ENCODE measurements at places on chromosomes 13 and 19.

- DNase-seq, result no peak
Observed at GRCh38 chr19:47381121-47381520, 32.0 kb downstream of the DHX34 start.

DNA sequence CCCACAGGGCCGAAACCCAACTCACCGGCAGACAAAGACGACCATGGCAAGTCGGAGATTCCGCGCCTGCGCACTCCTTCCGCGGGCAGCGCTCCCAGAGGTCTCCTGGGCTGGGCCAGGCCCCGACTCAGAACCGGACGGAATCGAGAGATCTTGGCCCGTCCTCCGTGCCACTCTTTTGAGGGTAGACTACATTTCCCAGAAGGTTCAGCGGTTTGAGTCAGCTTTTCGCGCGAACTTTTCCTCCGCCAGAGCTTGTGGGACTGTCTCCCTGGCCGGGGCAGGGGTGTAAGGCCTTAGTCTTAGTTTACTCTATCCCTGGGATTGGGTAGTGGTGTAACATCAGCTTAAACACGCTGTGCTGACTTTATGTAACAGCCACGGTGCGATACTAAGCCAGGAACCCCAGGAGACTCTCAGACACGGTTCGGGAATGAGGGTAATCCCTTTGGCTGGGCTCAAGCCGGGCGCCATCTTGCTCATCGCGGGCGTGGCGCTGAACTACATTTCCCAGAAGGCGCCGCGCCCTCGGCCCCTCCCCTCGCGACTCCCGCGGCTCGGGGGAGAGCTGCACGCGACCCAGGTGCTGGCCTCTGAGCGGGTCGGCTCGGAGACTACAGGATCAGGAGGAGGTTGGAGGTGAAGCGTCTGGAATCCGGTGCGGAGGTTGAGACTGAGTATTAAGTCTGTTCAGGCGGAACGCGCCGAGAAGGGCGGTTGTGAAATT, at the start of gene ZNF260:
Gene ZNF260, minus strand, starts transcription at position 78 of the 727 bp plus-strand sequence. CDS start 13,033 bp downstream, outside the sequence.
- peak; percentile 97 for DNase-seq

GRCh38 chr13:93289842-93290241, 63.2 kb downstream of the GPC6 start:
- no peak for DNase-seq

- DNase-seq, result no peak
Observed at GRCh38 chr13:34751492-34751891, 190.6 kb upstream of the NBEA start.

GRCh38 chr19:3184847-3185460, 776 bp upstream of the NCLN start:
- no peak for DNase-seq

DNA sequence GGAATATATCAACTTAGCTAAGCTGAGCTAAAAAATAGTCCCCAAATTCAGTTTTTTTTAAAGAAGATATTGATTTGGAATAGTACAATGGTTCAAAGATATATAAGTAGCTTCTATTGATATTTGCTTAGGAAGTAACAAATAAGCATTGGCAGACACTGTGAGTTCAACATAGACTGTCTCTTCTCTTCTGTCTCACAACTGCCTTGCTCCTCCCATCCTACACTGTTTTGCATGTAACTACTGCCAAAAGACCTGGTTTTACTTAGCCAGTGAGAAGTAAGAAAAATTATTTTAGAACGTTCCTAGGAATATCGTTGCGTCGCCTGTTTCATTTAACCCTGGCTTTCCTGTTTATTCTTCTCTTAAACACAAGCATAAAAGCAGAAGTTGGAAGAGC, 859.0 kb upstream of the SPRY2 start:
- DNase-seq, result no peak

DNA sequence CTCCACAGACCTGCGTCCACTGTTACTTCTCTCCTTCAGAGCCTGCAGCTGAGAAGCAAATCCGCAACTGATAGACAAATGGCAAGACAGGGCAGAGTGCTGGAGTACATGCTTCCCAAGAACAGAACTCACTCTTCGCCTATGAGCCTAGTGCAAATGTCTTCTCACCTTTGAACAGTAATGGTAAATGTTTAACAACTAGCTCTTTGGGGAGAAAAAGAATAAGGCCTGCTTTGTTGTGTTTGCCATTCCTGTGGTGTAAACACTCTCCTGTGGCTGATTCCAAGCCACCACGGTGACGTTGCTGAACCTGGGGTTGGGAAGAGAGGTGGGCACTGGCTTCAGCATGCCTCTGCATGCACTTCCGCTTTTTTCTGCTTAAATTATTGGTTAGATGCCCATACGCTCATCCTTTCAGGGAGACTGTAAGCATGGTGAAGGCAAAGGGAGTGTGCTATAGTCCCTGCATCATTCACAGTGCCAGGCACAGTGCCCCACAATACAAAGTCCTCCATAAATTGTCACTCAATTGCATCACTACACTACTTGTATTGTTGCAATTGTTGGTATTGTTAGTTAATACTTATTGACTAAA, 28.1 kb upstream of the GTF3A start:
- no peak for DNase-seq

DNA sequence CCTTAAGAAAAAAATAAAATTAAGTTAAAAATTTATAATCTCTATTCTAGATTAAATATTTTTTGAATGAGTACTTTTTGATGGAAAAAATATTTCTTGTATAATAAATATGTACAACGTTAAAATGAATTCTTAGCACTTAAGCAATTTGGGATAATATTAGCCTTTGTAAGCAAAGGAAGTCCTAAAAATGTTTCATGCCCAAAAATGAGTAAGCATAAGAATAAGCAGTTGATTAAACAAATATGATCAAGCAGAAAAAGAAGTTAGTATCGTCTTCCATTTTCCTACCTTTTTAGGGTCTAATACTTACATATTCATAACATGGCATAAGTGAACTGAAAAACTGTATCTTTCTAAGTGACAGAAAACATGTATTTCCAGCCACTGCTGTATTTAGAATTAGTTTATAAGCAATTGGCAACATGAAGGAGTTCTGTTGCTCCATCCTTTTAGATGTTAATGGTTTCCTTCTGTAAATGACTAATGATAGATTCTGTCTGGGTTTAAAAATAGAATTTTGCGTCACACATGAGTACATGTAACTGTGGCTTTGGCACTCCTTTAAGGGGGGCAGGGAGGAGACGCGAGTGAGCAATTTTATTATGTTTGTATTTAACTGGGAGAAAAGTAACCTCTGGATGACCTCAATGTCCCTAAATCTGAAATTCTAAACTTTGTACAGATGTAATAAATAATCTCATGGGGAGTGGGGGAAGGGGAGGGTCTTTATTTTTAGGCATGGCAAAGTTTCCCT, 237.4 kb downstream of the RGCC start:
- DNase-seq, result peak; percentile 95

DNA sequence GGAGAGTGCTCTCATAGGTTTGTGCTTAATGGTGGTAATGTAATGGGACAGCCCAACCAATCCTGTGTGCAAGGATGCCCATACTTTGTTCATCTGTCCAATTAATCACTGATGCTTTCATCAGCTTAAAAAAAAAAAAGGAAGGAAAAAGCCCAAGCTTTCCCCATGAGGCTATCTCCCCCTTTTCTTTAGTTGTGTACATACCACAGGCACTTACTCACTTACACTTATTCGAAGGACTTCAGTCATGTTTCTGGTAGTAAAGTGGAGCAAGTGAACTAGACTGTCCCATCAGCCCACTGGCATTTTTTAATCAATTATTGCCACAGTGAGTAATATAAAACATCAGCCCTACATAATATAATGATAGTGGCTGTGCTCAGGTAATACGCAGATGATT, 183.5 kb upstream of the UFM1 start:
- DNase-seq, result peak; percentile 52

DNA sequence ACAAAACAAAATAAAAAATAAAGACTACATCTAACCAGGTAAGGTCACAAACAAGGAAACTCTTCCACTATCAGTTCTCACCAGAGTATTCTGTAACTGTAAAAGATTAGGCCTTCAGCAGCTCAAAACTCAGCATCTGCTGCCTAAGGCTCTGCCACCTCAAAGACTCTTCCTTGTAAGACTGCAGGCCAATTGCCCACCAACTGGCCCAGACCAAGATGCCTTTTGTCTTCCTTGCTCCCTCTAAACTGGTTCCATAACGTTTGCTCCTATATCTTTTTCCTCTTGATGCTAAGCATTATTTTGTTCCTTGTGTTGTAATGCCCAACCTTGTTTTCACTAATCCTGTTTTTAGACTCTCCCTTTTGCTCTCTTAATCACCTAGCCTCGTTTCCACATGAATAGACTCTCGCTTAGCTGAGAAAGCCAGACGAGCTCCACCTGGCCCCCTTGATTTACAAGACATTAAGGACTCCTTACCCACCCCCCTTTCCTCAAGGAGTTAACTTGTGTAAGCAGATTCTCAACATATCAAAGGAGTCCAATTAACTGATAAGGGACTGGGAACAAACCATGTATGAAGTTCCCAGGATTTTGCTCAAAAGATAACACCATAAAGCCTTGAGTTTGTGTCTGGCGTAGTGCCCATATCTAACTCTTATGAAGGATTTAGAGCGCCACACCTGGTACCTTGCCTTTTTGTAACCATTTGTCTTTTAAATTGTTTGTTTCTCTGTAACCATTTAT, 1.5 kb downstream of the ZNF814 start:
- no peak for DNase-seq

GRCh38 chr13:36555151-36555986, 118.5 kb upstream of the SERTM1 start:
- DNase-seq, result no peak

- peak; percentile 7 for DNase-seq
Observed at GRCh38 chr19:21328406-21328805, 804 bp downstream of the ZNF708 start.

GRCh38 chr19:48064509-48064908, 20.6 kb upstream of the CABP5 start:
- peak; percentile 11 for DNase-seq
